ENCODE measurements at places on chromosomes 3 and 15.

GRCh38 chr3:189803254-189803653 is 172.1 kb downstream of the TP63 start:
- no peaks in the 10 kb centered on the region for H3K36me3 ChIP-seq
- H3K27ac ChIP-seq = no peak overlapping the region
- H3K4me1 ChIP-seq = peaks cover 35% of the 10 kb centered on the region
- no peak for DNase-seq
- peaks cover 74% of the 10 kb centered on the region for H3K27me3 ChIP-seq

- H3K27ac ChIP-seq = no peak overlapping the region
- DNase-seq = no peak
- H3K36me3 ChIP-seq = peaks cover 22% of the 10 kb centered on the region
- H3K27me3 ChIP-seq = no peaks in the 10 kb centered on the region
- no peak overlapping the region for H3K4me3 ChIP-seq
Measured at GRCh38 chr15:56934269-56934668, 15.8 kb downstream of the TCF12 start.

GRCh38 chr15:77416954-77417353 is 3.0 kb downstream of the PEAK1 start:
- H3K27ac ChIP-seq = no peak overlapping the region
- H3K4me1 ChIP-seq = peaks cover 31% of the 10 kb centered on the region
- no peaks in the 10 kb centered on the region for H3K27me3 ChIP-seq
- H3K4me3 ChIP-seq = peak overlapping the region; percentile 18
- H3K36me3 ChIP-seq = 0 out of 2 replicates have a peak, but pooled peaks cover 2% of the 10 kb centered on the region
- DNase-seq = no peak

DNA sequence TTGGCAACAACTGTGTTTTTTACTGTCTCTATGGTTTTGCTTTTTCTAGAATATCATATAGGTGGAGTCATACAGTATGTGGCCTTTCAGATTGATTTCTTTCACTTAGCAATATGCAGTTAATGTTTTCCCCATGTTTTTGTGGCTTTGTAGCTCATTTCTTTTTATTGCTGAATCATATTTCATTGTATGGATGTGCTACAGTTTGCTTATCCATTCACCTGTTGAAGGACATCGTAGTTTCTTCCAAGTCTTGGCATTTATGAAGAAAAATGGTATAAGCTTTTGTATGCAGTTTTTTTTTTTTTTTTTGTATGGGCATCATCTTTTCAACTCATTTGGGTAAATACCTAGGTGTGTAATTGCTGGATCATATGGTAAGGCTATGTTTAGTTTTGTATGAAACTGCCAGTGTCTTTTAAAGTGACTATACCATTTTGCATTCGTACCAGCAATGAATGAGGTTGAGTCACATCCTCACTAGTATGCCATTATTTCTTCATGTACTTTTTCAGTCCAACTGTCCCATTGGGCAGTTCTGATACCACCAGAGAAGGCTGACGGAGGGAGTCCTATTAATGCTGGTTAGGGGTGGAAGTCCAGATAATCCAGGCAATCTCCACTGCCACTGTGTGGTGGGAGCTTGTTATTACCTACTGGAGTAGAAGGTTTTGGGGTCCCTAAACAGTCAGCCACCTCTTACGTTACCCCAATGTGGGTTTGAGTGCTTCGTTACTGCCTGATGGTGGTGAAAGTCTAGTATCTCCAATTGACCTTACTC is 210.5 kb downstream of the DOCK3 start:
- H3K4me3 ChIP-seq = no peak overlapping the region
- H3K27me3 ChIP-seq = no peaks in the 10 kb centered on the region
- peaks cover 13% of the 10 kb centered on the region for H3K4me1 ChIP-seq
- peak; percentile 57 for DNase-seq
- H3K27ac ChIP-seq = no peak overlapping the region
- H3K36me3 ChIP-seq = peaks cover 8% of the 10 kb centered on the region

DNA sequence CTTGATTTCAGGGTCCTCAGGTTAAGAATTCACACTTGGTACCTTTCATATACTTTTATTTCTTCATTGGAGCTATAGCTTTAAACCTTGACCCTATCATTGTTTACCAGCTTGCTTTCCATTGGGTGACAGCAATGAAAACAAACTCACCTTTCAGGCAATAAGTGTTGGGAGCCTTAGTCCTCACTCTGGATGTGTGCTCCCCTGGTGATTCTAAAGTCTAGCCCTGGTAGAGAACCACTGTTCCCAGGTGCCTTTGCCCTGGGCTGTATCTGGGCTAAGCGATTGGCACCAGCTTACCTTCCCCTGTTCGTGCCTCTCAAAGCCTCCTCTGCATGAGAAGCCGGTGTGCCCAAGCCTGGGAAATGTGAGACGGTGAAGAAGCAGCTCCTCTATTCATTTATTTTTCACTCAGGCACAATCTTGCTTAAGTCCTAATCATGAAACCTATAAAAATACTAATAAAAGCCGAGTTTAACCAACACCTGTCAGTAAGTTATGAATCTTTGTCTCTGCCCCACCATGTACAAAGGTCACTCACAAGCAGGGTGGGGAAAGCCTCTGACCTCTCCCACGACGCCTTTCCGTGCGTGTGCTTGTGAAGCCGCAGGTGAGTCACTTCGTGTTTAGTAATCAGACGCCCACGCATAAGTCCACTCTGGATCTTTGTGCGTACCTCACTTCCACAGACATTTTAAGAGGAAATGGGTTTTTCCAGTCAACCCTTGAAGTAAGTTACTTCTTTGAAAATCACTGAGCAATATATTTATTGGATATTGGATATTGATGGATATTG is 12.8 kb upstream of the ARRDC4 start:
- no peak overlapping the region for H3K27ac ChIP-seq
- no peaks in the 10 kb centered on the region for H3K36me3 ChIP-seq
- no peak for DNase-seq
- no peaks in the 10 kb centered on the region for H3K4me1 ChIP-seq

DNA sequence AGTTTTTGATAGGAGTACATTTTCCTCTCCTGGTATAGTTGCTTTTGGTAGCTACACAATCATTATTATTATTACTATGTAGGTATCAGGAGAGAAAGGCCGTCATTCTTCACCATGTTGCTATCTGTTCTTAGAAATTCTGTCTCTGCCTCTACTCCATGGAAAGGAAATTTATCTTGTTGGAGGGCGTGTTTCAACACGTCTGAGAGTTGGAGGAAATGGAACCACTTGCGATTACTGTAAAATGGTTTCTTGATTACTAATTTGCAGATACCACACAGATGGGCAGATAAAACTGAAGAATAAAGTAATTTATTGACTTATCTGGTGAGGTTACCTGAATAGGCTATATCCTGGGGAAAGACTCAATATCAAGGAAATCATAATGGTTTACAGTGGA is 488.4 kb downstream of the NR2F2 start:
- H3K36me3 ChIP-seq = peaks cover 13% of the 10 kb centered on the region
- no peaks in the 10 kb centered on the region for H3K27me3 ChIP-seq
- H3K27ac ChIP-seq = no peak overlapping the region
- DNase-seq = no peak
- H3K4me1 ChIP-seq = peaks cover 18% of the 10 kb centered on the region

DNA sequence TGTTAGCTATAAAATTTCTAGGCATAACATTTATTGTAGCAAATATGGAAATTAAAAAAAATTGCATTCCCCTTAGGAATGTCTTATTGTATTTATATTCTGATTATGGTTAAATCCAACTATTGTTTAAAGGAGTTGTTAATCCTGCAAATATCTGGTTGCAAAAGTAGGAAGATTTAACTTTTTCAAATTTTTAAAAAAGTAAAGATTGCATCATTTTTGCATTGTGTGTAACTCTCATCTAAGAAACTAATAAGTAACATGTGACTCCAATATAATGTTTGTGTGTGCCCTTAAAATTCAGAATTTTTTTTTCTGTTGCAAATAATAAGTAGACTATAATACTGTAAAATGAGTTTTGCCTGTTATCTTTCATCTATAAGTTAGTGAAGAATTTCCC is 204.1 kb upstream of the DPH6 start:
- no peak overlapping the region for H3K27ac ChIP-seq
- H3K36me3 ChIP-seq = peaks cover 7% of the 10 kb centered on the region
- no peaks in the 10 kb centered on the region for H3K27me3 ChIP-seq
- peaks cover 37% of the 10 kb centered on the region for H3K4me1 ChIP-seq

GRCh38 chr3:62277986-62278385 is 95.4 kb downstream of the FEZF2 start:
- no peaks in the 10 kb centered on the region for H3K27me3 ChIP-seq
- peaks cover 46% of the 10 kb centered on the region for H3K36me3 ChIP-seq
- H3K27ac ChIP-seq = no peak overlapping the region
- no peak overlapping the region for H3K4me3 ChIP-seq
- 0 out of 2 replicates have a peak, but pooled peaks cover 2% of the 10 kb centered on the region for H3K4me1 ChIP-seq

All from WTC11 (cell line).